ENCODE measurements at places on chromosomes 12 and 14.

- no peak for DNase-seq
Observed at GRCh38 chr14:22819151-22819988, 4.1 kb upstream of the SLC7A7 start.

GRCh38 chr12:24109381-24110039 is 160.0 kb upstream of the SOX5 start:
- DNase-seq: no peak

DNA sequence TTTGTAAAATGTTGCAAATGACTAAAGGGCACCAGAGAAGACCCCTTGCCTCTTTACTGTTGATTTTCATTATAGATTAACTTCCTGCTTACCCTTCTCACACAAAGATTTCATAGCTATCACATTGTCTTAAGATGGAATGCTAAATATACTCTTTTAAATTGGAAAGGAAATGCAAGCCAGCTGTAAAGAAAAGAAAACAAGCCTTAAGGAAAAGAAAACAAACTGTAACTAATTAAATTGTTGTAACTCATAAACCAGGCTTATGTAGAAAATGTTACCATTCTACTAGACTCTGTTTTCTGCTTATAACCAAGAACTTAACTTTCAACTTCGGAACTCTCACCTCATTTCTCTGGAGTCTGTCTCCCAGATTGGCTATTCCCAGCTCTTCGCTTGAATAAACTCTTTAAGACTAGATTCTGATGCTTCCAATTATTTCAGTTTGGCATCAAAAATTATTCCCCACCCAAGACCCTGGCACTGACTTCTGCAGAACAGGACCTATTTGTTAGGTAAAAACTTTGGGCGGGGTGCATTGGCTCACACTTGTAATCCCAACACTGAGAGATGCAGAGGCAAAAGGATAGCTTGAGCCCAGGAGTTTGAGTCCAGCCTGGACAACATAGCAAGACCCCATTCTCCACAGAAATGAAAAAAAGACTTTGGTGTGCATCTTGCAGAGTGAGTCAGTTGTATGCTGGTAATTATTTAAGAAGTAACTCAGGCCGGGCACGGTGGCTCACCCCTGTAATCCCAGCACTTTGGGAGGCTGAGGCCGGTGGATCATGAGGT is 36.6 kb upstream of the CIT start:
- no peak for DNase-seq

- DNase-seq: no peak
Observed at GRCh38 chr12:123043536-123044001, 63.1 kb downstream of the ARL6IP4 start.

DNA sequence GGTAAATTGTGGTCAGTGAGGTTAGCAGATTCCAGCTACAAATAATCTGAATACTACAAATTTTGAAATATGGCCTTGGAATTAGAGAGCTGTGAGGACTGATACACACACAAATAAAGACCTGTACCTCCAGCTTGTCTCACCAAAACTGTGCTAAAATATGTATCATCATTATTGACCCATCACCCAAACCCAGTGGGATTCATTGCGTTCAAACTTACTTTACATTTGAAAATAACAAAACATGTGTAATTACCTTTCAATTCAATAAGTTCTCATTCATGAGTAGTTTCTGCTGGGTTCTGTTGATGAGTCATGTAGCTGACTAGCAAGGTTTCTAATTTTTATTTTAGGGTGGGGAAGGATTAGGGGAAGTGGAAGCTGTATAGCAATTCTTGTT is 170.9 kb downstream of the MSRB3 start:
- no peak for DNase-seq

- DNase-seq: no peak
Observed at GRCh38 chr12:104653730-104654664, 197.2 kb downstream of the CHST11 start.

- no peak for DNase-seq
Observed at GRCh38 chr12:94587266-94588241, 62.8 kb downstream of the TMCC3 start.

GRCh38 chr12:131905081-131905629 is 10.7 kb downstream of the ULK1 start:
- DNase-seq: no peak

DNA sequence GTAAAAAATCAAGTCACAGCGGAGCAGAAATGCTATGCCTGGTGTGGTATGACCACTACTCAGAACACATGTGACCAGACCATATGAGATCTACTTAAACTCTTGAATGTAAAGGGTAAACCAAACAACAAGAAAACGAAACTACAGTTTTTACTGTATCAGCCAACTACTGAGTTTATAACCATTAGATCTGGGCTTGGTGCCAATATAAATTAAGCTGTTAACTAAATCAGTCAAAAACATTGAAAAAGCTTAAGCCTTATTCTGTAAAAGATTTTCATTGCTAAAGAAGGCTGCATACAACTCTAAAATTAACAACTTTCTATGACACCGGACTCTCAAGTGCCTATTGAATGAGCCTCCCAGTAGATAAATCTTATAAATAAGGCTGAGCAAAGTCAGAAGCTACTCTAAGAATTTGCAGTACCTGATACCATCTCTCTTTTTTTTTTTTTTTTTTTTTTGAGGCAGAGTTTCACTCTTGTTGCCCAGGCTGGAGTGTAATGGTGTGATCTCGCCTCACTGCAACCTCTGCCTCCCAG is 35.4 kb downstream of the SPTLC2 start:
- no peak for DNase-seq

DNA sequence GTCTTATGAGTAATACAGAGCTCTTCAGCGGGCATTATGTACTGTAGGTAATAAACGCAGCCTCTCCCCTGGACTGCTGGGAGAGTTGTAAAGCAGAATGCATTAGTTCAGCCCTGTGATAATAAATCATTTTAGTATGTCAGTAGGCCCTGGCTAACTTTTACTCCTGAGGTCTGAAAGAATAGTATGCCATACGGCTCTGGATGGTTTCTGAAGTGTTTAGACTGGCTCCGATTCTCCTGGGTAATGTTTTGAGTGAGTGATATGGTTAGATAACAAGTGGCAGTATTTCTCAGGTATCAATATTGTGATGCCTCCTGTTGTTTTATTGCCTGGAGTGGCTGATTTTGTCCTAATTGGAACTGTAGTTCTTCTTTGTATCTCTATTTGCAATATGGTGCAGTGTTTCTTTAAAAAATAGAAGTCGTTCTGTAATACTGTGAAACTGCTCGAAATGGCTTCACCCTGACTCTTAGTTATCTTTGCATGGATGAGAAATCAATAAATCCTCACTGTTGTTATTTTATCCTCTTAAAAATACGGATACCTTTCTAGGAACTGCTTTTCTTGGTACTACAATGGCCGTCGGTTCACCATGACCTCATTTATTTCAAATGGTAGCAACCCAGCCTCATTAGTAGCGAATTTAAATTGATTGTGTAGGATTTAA is 100.2 kb downstream of the PDZRN4 start:
- DNase-seq: no peak

DNA sequence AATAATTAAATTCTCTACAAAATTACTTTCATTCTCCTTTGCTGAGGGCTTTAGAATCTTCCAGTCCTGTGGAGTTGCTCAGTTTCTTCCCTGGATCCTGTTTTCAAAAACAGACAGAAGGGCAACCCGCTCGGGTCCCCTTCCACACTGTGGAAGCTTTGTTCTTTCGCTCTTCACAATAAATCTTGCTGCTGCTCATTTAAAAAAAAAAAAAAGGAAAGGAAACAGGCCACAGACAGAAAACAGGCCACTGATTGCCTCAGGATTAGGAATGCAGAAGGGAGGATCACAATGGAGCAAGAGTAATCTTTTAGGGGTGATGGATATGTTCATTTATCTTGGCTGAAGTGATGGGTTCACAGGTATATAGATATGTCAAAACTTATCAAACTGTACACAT is 29.5 kb upstream of the HIGD1C start:
- DNase-seq: peak; percentile 26

DNA sequence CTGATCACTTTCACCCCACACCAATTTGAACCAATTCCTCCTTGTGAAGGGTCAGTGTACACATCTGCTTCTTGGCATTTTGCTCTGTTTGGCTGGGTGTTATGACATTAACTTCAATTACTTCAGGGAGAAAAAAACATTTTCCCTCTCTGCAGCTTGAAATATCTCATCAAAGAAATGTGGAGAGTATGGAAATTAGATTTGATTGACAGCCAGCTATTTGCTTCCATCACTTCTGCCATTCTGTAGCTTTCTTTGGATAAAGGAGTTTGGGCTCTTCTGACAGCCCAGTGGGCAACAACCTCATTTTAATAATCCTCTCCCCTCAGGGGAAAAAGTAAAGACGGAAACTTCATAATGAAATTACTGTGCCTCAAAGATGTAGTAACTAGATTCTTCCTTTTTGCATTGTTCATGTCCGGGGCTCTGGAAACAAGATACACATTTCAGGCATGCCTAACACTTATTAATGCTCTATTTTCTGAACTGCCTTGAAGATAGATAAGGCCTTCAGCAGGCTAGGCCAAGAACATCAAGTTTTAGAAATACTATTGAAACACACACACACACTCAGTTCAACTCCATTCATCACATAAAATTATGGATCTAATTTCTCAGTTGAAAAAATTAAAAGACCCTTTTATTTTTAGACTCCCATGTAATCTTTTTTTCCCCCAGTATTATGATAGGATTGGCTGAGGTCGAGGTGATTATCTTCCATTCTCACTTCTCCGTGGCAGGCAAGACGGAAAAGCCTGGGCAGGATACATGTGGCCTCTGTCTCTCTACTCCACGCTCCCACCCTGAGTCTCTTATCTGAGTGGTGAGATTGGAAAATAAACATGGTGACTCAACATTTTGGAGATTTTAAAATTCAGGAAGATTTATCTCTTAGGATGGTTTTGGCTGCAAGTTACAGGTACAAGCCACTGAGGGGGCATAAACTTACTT is 10.3 kb upstream of the GPHB5 start:
- DNase-seq: no peak

DNA sequence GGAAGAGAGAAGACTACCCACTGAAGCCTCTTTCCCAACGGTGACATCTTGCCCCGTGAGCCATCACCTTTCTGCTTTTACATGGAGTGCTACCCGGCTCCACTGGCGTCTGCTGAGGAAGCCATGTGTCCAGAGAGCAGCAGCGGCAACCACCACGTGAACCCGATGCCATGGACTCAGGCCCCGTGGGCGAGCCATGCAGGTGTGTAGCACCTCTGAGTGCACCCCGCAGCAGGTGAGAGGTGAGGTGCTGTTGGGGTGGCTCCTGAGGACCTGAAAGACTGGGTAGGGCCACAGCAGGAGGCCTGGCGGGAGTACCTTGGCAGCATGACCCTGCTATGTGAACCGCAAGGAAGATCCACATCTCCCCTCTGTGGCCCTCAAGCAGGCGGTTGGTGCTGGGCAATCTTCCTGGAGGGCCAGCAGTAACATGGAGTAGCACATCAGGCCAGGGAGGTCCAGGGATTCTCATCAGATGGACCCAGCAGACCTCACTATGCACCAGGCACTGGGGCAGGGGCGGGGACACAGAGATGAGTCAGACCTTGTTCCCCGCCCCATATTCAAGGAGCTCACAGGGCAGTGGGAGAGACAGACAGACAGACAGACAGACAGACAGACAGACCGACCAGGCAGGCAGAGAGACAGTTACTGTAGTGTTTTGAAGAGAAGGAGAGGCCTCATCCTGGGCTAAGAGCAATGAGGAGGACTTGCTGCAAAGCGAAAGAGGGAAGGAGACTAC is 129.6 kb downstream of the PAPOLA start:
- no peak for DNase-seq

DNA sequence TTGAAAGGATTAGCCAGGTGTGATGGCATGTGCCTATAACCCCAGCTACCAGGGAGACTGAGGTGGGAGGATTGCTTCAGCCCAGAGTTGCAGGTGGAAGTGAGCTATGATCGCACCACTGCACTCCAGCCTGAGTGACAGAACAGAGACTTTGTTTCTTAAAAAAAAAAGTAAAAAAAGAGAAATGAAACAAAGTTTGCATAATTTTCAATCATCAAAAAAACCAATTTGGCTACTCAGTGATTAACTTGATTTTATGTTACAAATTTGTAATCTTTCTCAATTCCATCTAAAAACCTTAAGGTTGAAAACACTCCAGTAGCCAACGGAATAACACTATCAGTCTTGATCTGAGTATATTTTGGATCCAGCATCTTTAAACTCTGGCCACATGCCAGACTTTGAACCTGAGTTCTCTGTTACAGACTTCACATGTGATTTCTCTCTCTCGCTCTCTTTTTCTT is 12.6 kb upstream of the DENND5B start:
- DNase-seq: no peak

DNA sequence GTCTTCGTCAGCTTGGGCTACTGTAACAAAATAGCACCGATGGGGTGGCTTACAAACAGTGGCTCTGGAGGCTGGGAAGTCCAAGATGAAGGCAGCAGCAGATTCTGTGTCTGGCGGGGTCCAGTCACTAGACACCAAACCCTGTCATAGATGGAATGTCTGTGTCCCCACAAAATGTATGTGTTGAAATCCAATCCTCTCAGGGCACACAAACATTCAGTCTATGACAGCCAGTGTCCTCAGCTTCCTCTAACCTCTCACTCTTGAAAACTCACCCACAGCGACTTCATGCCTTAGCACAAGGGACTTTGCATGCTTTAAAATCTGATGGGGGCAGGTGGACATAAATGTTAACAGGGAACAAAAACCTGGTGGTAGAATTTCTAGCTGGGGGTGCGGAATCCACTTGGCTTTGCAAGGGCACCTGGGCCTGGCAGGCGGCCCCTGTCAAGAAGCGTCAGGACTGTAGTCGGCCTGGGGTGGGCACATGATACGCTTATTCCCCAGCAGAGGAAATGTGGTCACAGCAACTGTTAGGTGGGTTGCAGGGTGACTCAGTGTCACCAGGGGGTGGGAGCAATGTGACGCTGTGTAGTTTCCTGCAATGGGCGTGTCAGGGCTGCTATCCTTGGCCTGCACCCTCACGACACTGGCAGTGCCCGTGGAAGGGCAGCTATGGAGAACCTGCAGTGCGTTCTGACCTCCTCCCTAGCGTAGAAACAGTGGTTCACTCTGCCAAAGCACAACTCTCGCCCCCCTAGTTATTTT is 17.7 kb downstream of the RIN3 start:
- DNase-seq: no peak

DNA sequence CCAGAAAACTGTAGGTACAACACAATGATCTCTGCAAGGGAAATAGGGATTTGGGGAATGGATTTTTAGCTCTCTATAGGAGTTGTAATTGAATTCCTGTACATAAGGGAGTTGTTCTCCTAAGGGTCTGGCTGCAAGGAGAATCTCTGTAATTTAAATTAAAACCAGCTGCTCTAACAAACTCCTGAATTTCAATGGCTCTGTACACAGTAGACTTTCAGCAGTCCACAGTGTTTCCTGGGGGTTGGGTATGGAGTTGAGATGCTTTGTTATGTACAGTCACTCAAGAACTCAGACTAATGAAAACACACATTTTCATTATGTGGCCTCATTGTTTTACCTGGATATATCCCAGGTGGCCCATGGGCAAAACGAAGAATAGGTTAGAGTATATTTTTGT is 93.2 kb downstream of the NAV3 start:
- no peak for DNase-seq

GRCh38 chr12:93040367-93040766 is 111.3 kb upstream of the EEA1 start:
- DNase-seq: no peak

- no peak for DNase-seq
Observed at GRCh38 chr12:106333010-106333409, 24.5 kb upstream of the POLR3B start.

- no peak for DNase-seq
Observed at GRCh38 chr12:26034371-26035142, 76.1 kb downstream of the RASSF8 start.

Measured in cerebellar nuclear complex (tissue), 1 donor.